ENCODE measurements at places on chromosomes 13 and 19.
A peak's percentile ranks its signal among the peaks of the same experiment; 100 is the strongest.

DNA sequence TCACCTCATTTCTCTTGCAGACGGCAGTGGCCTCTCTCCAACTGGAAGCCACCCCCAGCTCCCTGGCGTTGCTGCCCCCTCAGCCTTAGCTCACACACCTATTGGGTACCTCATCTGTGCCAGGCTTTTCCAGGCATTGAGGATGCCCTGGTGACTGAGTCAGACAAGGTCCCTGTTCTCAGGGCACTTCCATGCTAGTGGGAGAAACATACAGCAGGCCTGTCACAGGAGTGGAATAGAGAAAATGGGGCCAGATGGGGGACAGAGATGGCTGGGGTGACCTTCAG, 33.9 kb downstream of the CAPN12 start:
- DNase-seq = no peak

GRCh38 chr13:76696370-76696769, 189.8 kb downstream of the KCTD12 start:
- no peak for DNase-seq

DNA sequence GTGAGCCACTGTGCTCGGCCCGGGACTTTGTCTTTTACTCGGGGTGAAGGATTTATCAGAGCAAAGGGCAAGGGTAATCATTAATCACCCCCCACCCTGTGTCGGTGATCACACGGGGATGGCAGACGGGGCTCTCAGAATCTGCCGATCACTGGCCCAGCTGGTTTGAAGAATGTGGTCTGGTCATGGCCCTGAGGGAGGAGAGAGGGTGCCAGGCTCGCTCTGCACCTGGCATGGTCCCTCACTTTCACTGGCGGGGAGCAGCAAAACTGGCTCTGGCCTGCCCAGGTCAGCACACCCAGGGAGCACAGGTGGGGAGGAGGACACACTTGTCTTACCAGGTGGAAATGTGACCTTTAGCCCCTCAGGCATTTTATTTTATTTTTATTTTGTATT, 10.2 kb downstream of the REEP6 start:
- no peak for DNase-seq

DNA sequence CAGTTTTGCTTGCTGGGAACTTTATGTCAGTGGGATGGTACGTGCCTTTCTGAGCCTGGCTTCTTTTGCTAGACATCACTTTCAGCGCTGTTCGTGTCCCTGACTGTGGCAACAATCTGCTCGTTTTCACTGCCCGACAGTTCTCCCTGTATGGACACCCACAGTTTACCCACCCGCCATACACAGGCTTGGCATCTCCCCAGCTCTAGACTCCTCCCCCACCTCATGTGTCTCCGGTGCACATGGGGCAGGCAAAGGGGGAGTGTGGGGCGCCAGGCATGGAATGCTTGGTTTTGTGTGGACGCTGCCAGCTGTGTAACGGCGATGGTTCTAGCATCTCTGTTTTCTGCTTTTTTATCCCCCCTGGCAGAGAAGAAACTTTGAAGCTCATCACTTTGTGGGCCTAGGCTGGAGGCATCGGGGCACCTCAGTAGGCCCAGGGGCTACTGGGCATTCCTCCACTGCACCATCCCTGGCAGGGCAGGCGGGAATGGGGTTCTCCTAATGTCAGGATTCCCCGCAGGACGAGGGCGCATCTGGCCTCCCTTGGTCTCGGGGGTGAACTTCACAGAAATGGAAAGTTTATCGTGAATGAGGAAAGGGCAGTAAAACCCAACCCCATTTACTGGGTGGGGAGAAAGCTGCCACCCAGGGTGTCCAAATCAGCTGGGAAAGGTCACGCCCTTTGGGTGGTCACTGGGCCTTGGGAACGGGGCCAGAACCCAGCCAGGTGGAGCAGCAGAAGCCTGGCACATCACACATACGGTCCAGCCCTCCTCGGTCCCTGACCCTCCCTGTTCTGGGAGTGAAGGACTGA, 60.8 kb downstream of the CEBPG start:
- no peak for DNase-seq

DNA sequence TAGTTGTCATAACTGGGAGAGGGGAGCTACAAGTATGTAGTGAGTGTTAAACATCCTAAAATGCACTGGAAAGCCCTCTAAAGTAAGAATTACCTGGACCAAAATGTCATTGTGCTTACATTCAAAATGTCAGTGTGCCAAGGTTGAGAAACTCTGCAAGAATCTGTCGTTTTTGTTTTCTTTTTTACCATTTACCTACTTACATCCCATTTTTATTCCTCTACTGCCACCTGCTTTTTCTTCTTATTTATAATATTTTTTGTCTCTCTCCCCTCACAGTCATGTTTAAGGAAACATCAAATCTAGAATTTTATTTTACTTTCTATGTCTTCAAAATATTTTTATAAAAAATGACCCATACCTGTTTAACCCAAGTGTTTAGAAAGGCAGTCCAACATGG, 226.4 kb downstream of the PCDH17 start:
- DNase-seq = no peak

- DNase-seq = no peak
Observed at GRCh38 chr13:20461481-20461859, 64.2 kb downstream of the CRYL1 start.

GRCh38 chr19:50580970-50581634, 12.9 kb upstream of the LRRC4B start:
- no peak for DNase-seq

GRCh38 chr13:42803563-42804204, 22.3 kb downstream of the FAM216B start:
- no peak for DNase-seq

GRCh38 chr13:101697745-101698144, 245.3 kb downstream of the ITGBL1 start:
- DNase-seq = no peak

- no peak for DNase-seq
Observed at GRCh38 chr13:93079294-93079693, 147.3 kb upstream of the GPC6 start.

DNA sequence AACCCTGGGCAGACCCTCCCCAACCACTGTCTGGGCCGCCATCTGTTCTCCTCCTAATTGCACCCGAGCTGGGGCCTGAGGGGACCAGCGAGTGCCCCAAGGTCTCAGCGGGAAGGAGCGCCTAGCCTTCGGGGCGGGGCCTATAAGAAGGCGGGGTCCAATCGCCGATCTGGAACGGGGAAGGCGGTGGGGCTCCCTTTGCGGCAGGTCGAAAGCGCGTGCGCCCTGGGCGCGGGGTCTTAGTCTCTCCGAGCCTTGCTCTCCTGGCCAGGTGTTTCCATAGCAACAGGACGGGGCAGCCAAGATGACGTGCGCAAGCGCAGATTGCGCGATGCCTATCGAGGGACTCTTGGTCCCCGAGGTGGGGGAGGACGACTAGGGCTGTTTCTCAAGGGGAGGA, 2.8 kb downstream of the MAST1 start:
- no peak for DNase-seq

- DNase-seq = no peak
Observed at GRCh38 chr13:107200491-107200890, 632.6 kb upstream of the ARGLU1 start.

DNA sequence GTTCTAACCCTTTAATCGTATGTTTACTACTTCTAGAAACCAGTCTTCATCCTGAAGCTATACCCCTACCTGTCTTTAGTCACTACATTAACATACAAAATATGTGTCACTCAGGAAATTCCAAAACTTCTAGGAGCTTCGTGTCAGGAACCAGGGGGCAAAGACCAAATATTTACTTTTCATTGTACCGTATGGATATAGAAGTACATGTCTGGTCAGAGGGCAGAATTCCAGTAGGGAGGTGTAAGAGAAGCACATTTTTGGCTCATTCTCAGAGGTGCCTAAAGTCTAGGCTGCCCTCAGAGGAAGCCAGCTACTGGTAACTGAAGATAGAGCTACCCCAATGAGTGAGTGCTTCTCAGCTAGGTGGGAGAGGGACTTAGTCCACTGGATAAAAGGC, 320.7 kb downstream of the DIAPH3 start:
- DNase-seq = no peak

GRCh38 chr19:5889288-5889971, 14.2 kb downstream of the NDUFA11 start:
- no peak for DNase-seq

- no peak for DNase-seq
Observed at GRCh38 chr13:113971471-113972231, 2.2 kb downstream of the C13orf46 start.

DNA sequence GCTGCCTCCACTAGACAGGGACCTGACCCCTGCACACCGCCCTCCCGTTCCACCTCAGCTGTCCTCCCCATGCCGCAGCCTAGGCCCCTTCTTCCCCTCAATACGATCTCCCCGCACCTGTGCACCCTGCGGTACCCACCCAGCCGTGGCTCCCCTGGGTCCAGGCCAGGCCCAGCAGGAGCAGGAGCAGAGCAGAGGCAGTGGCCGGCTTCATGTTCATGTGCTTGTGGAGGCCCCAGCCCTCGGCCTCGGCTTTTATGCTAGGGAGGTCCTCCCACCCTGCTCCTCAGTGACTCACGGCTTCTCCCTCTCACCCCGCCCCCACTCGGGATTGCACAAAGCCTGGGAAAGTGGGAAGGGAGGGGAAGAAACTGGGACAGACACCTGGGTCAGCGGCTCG, 11.4 kb upstream of the KRTDAP start:
- no peak for DNase-seq

DNA sequence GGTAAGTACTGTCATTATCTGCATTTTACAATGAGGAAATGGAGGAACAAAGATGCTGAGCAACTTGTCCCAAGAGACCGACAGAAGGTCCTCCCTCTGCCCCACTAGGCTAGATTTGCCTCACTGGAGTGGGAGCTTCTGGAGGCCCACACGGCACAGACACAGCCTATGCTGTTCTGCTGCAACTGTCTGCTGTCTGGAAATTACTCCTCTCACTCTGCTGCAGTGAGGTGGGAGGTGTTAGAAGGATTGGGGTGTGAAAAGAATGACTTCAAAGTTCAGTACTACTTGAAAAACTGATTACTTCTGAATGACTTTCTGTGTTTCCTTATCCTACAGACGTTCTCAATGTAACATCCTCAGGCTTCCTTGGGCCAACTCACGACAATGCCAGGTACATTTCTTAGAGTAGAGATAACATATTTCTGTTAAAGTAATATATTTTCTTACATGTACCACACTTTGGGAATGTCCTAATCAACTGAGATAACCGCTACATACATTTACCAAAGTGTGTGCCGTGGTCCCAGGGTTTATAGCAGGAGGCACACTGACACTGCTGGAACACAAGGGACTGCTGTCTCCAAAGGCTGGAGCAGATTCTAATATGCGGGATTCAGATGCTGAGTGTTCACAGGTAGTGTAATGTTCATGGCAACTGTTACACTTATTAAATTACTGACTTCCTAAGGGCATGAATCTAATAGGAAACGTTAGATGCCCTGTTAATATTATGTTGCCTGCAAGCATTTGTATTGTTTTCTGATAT, 53.5 kb upstream of the WASF3 start:
- DNase-seq = no peak

- DNase-seq = no peak
Observed at GRCh38 chr13:40994581-40995230, 24.4 kb downstream of the ELF1 start.

GRCh38 chr19:615619-616018, 17.7 kb downstream of the POLRMT start:
- no peak for DNase-seq

GRCh38 chr13:112465251-112466131, 89.3 kb downstream of the SPACA7 start:
- no peak for DNase-seq

GRCh38 chr19:46000491-46001246, 5.4 kb downstream of the CCDC61 start:
- peak; percentile 60 for DNase-seq

DNA sequence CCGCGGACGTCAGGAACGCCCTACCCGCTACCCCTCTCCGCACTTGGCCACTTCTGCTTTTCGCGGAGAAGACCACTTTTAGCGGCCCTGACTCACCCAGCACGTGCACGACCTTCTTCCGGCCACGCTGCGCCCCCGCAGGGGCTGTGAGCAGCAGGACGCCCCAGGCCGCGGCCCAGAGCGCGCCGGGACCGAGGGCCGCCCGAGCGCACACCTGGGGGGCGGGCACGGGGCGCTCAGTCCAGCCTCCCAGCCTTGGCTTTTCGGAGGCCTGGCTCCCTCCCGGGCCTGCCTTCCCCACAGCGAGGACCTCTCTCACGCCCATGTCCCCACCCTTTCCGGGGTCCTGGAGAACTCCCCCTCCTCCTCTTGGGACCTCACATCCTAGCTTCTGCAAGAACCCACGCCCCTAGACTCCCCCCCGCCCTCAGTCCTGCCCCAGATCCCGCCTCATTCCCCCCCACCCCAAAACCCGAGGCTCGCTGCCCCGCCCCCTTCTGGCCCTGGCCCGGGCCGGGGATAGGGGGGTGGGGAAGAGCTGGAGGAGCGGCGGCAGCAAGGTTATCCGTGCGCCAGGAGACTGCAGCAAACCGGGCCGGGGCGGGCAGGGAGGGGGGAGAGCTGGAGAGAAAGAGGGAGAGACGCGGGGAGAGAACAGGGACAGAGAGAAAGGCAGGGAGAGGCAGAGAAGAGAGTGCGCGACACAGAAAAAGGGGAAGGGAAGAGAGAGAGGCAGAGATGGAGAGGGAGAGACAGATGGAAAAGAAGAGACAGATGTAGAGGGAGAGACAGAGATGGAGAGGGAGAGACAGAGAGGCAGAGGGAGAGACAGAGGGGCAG, 11.5 kb downstream of the TM6SF2 start:
- DNase-seq = no peak

- no peak for DNase-seq
Observed at GRCh38 chr13:110687736-110688135, 18.2 kb downstream of the CARS2 start.

DNA sequence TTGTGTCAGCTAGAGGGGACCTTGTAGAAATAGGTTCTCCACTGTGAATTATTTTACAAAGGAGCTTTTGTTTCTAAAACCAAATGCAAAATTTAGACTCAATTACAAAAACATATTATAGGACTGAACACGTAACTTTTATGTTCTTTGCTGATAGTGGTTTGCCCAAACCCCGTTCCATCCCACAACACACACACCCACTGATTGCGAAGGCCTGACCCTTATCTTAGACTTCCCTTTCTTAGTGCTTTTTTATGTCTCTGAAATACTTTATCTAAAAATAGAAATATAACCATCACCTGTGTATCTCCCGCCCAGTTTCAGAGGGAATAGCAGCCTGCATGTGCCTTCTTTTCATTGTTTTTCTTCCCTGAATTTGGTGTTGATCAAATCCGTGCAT, 13.0 kb downstream of the CCNA1 start:
- DNase-seq = no peak

GRCh38 chr13:46113596-46113995, 8.8 kb upstream of the CPB2 start:
- no peak for DNase-seq

DNA sequence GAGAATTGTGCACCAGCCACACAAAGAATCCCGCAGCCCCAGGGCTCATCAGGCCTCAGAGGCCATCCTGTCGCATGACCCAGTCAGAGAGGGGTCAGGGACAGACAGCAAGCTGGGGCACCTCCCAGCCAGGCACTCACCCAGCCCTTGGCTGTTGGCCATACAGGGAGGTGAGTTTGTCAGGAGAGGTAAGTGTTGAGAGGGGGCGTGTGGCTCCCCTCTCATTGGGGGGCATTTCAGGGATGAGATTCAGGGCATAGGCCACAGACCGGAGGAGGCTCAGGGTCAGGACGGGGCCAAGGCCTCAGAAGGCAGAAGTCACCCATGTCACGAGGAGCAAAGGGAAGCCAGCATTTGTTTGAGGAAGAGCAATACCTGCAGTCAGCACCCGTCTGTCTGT, 37.1 kb downstream of the MYO9B start:
- DNase-seq = no peak

Data from stimulated activated CD4-positive, alpha-beta T cell treated with anti-CD3 and anti-CD28 coated beads, Interleukin-1b, Interleukin-23, amount 100 ng/mL, for 24 hours (primary cell).